Heart left ventricle (tissue), 16 donors: ENCODE measurements at places on chromosomes 3 and 15.

DNA sequence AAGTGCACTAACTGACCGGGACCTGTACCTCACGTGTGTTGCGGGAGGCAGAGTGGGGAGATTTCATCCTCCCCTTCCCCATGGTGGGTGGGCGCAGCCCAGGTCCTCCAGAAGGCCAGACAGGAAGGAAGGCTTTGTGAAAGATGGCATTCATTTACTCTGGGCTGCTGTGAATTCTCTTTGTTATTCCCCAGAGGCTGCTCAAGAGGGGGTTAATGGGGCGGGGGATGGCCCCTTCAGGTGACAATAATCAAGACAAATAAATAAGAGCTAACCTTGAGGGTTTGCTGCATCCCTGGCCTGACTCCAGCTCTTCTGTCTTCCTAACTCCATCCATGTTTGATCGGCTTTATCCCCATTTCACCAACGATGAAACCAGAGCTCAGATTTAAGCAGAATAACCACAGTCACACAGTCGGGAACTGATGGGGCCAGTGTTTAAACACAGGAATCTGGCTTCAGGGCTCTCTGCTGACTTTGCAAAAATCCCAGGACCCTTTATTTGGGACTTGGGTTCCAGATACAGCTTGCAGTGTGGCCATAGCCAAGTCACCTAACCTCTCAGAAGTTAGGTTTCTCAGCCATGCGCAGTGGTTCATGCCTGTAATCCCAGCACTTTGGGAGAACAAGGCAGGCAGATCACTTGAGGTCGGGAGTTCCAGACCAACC is 16.5 kb downstream of the PIF1 start:
- DNase-seq: no peak

DNA sequence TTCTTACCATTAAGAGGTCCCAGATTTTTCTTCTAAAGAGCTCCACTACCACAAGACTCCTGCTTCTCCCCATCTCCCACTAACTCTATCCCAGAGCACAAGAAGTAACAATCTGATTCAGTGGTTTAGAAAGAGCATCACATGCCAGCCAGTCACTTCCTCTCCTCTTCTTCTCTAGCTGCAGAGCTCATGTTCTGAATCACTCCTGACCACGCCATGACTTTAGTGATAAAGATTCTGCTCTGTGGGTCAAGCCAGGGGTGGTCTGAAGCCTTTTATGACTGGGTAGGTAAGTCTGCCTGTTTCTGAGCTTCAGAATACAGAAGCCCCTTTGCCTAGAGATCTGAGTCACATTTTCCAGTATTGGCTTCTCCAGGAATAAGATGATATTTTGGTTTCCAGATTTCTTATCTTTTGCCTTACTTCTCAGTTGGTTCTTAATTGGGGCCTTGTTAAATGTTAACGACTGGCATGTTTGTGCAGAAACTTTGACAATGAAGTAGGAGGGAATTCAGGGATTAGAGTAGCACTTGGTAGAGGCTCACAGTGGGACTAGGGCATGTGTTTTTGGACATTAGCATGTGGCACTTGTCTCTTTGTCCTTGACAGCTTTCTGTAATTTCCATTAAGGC is 27.6 kb upstream of the ADAMTSL3 start:
- DNase-seq: no peak

DNA sequence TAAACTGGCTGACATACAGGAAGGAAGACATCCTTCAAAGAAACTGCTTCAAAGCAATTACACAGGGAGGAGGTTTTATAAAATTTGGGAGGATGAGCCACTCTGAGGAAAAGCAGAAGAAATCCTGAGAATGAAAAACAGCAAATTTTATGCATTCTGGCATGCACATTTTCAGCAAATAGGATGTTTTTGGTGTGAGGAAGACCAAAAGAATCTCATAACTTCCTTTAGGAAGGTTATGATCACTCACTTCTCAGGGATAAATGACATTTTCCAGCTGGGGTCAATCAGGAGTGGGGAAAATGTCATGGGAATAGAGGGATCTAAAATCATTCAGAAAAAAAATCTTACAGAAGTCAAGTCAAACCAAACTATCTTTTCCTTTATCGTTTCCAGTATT is 371.7 kb upstream of the CNTN6 start:
- DNase-seq: no peak

DNA sequence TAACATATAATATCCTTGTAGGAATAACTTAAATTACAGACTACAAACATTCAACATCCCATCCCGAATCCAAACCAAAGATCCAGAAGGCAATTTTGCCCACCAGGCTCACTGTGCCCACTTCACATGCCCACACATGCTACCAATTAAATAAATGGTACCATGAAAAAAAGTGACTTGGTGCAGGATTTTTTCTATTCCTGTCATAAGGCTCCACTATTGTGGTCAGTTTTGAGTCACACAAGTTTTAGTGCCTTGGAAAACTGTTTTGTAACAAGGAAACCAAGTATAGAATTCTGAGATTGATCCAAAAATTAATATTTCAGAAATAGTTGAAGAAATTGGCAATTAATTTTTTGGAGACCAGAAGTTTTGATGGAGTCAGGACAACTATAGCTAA is 470.1 kb upstream of the THBS1 start:
- no peak for DNase-seq

DNA sequence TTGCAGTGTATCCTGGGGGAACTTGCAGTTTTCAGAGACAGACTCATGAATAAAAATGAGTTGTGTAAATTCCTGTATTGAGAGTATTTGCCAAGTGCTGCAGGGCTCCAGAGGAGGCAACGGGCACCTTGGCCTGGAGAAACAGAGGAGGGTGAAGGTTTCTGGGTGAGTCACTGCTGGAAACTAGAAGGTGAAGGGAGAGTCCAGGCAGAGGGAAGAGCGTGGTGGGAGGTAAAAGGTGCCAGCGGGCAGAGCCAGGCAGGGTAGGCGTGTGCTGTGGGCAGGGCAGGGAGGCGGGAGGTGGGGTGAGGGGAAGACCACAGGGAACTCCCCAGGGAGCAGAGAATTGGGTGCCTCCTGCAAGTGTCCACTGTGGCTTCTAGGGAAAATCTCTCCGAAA is 120.8 kb downstream of the SLCO3A1 start:
- DNase-seq: no peak

DNA sequence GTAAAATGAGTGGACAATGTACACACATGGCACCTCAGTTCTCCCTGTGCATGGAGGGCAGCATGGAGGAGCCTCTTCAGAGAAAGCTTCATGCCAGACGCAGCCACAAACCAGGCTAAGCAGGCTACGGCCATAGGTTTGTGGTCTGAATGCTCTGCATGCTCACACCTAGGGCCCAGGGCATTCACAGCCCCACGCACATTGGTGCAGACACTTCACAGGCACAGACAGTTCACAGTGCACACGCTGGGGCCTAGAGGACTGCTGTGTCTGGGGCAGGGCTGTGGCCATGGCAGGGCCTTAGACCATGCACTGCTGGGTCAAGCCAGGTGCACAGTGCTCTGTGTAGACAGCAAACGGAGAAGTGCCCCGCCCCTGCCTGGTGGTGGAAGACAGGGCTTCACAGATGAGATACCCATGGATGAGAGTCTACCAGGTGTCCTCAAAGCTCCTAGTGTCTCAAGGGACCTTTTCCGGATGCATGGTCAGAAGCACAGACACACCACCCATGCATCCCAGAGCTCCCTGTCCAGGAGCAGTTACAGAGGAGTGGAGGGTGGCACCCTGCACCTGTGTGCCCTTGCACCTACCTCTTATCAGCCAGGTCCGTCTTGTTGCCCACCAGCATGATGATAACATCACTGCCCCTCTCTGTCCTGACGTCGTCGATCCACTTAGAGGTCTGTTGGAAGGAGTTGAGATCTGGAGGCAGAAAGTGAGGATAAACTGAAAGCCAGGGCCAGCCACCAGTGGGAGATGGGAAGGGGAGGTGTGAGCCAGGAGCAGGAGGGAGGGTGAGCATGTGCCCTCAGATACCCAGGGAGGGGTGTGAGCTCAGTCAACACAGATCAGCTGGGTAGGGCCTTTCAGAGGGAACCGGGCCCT is 33.5 kb downstream of the SRPRB start:
- DNase-seq: no peak

DNA sequence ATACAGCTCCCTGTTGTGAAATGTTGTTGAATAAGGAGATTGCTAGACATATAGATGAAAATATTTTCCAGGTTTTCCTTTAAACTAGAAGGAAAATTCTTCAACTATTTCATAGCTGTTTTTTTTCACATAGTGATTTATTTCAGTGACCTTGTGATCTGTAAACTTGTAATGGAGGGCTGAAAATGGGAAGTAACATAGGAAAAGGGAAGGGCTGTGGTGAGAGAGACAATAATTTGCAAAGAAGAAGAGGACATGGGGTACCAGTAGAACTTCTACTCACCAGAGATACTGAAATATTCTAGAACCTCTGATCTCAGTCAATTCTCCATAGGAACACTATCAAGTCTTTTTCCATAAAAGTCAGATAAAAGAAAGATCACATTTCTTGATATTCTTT is 60.4 kb downstream of the PLS1 start:
- DNase-seq: no peak

DNA sequence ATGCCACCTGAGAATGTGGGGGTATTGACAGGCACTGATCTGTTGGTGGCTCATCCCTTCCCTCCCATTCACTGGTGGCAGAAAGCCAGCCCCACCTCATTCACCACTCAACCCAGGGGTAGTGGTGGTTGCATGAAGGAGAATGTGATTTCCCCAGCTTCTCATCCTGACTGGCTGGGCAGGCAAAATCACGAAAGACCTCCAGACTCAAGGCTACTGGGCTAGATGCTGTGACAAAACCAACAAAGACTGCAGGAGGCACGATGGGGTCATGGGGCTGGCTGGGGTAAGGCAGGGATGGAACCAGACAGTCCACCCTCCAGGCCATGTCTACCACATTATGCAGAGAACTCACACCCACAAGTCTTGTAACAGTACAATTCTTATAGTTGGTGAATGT is 33.9 kb downstream of the FSTL1 start:
- DNase-seq: no peak
